ENCODE measurements at places on chromosomes 12 and 14.
A peak's percentile ranks its signal among the peaks of the same experiment; 100 is the strongest.

DNA sequence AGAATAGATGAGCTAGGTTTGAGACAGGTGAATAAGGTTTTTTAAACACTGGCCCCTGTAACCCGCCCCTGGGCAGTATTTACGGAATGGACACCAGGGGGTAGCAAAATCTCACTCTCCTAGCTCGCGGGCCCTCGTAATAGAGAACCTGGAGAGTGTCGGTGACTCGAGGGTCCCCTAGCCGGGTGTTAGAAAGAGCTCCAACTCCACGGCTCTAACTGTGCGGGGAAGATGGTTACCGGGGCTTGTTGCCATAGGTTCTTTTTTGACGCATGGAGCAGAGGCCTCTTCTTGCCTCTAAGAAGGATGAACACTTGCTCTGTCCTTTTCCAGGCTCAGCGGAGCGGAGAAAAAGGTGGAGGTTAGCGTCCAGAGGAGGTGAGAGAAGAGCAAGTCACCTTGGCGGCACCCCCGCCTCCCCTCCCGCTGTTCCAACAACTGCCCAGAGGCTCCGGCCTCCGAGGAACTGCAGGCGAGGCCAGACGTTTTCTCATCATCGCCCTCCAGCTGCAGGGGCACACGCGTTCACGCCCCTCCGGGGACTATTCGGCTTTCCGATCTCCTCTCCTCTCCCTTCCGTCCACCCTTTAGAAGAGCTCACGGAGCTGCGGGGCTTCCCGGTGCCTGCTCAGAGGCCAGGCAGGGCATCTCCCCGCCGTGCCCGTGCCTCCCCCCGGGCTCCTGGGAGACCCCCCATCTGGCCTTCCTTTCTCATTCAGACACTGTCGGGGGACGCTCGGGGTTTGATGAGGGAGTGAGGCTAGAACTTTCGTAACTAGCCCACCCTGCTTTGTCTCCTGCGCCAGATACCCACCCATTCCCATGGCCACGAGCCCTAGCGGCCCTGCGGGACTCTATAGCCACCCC is 1.4 kb upstream of the ARHGEF40 start:
- peak; percentile 20 for DNase-seq

- DNase-seq, result no peak
Observed at GRCh38 chr14:85024931-85025330, 505.0 kb upstream of the FLRT2 start.

GRCh38 chr14:49691031-49691430 is 1.9 kb upstream of the KLHDC1 start:
- no peak for DNase-seq

DNA sequence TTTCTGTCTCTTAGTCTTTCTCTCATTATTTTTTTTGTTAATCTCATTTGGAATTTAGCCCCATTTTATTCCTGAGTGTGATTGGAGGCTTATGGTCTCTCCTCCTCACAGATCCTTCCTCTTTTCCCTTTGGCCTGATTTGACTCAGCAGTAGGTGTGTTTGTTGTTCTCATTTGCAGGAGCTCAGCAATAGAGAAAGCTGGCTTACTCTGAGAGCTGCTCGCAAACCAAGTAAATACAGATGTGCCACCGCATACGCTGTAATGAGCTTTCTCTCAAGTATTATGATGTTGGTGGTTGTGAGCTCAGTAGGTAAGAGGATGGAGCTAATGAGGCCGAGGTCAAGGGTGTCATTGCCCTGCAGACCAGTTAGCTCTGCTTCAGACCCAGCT is 206.5 kb downstream of the ETV6 start:
- no peak for DNase-seq

DNA sequence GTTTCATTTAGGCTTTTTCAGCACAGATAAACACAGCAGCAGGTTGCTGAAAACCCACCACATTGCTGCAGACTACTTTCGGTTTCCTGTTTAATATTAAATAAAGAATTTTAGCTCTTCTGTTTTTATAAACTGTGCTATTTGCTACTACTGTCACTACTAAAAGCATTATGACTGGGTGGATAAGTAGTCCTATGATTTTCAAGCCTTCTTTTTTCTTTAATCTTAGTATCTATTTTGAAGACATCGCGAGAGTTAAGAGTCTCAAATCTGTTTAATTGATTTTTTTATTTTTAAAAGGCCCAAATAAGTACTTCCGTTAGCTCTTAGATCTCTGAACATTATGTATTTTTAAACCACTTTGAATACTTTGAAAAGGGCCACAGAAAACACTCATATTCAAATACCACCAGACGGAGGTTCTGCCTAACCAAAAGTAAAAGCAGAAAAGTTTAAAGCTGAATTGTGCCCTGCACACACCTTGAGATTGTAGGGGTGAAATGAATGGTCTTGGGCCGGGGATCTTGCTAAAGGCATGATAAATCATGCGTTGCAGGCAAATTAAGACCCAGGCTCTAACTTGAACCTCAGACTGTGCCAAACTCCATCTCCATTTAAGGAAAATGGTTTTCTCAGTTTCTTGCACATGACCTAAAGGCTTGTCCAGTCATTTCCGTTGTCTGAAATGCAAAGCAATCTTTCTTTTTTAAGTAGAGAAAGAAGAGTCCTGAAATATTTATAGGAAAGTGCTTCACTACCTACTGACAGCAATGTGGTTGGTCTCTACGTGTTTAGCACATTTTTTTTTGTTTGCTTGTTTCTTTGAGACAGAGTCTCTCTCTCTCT is 13.6 kb upstream of the FOXN3 start:
- DNase-seq, result peak; percentile 75

GRCh38 chr12:45284096-45284901 is 68.4 kb downstream of the ANO6 start:
- DNase-seq, result no peak

Data from Jurkat, Clone E6-1 (cell line).